Gastrocnemius medialis (tissue), 4 donors: ENCODE measurements at places on chromosomes 16 and 17. TPM values are rescaled to one million over a fixed set of nuclear protein-coding genes. Genes with fewer than 3 reads are reported as not detected.

- no peaks in the 10 kb centered on the region for H3K27me3 ChIP-seq
- H3K4me3 ChIP-seq, result no peak within 1 kb of the TSS
- H3K4me1 ChIP-seq, result no peaks in the 10 kb centered on the region
- H3K36me3 ChIP-seq, result no peaks in the 10 kb centered on the region
- no peak for DNase-seq
These were observed at the start of gene GP2 for GRCh38 chr16:20327444-20328041. GP2 (minus strand) TSS chr16:20327513; CDS start chr16:20326431, 1,082 bp downstream.

Gene IKZF3
- 0.07 TPM for total RNA-seq

GRCh38 chr16:69323415-69323814 lies 7.0 kb downstream of the PDF start:
- peaks cover 49% of the 10 kb centered on the region for H3K4me1 ChIP-seq
- DNase-seq, result no peak

- no peak overlapping the region for H3K4me3 ChIP-seq
- DNase-seq, result peak; percentile 19
- no peak overlapping the region for H3K27ac ChIP-seq
- no peaks in the 10 kb centered on the region for H3K36me3 ChIP-seq
- H3K4me1 ChIP-seq, result no peaks in the 10 kb centered on the region
- H3K27me3 ChIP-seq, result peaks cover 19% of the 10 kb centered on the region
These were observed 21.3 kb downstream of the SRCIN1 start for GRCh38 chr17:38584350-38584925.

GRCh38 chr17:33387406-33387805 lies 94.3 kb upstream of the ASIC2 start:
- H3K4me1 ChIP-seq, result no peaks in the 10 kb centered on the region
- no peaks in the 10 kb centered on the region for H3K27me3 ChIP-seq
- H3K36me3 ChIP-seq, result no peaks in the 10 kb centered on the region
- H3K4me3 ChIP-seq, result no peak overlapping the region
- no peak overlapping the region for H3K27ac ChIP-seq

DNA sequence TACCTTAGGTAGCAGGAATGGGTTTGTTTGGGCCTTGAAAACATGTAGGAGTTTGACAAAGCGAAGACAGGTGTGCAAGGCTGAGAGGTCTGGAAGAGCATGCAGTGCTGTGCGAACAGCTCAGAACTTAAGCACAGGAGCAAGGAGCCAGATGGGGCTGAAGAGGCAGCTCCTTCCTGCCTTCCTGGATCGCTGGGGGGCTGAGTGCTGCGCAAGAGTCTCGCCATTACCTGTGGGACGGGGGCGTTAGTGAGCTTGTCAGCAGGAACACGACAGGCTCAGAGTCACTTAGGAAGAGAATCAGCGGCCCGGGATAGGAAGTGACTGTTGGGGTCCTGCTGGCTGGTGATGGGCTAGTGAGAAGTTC lies 464 bp upstream of the MRM1 start:
- no peak for DNase-seq
- peaks cover 12% of the 10 kb centered on the region for H3K4me1 ChIP-seq
- H3K36me3 ChIP-seq, result no peaks in the 10 kb centered on the region
- peak overlapping the region; percentile 76 for H3K27ac ChIP-seq

DNA sequence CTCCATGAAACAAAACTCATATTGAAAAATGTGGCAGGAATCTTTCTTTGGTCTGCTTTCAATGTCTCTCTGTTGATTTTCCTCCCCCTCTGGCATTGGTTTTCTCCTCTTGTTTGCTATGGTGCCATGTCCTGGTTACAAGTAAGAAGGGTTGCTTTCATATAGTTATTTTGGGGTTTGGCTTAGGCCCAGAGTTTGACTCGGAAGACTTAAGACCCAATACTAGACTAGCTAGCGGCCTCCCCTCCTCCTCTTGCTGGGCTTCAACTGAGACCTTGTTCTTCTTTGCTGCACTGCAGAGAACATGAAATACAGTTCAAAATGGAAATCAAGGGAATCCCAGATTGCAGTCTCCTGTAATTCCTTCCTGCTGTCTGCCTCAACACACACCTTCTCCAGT lies 30.0 kb upstream of the CLEC18A start:
- H3K27ac ChIP-seq, result no peak overlapping the region
- no peaks in the 10 kb centered on the region for H3K36me3 ChIP-seq
- no peak overlapping the region for H3K4me3 ChIP-seq
- H3K27me3 ChIP-seq, result no peaks in the 10 kb centered on the region
- peaks cover 18% of the 10 kb centered on the region for H3K4me1 ChIP-seq

DNA sequence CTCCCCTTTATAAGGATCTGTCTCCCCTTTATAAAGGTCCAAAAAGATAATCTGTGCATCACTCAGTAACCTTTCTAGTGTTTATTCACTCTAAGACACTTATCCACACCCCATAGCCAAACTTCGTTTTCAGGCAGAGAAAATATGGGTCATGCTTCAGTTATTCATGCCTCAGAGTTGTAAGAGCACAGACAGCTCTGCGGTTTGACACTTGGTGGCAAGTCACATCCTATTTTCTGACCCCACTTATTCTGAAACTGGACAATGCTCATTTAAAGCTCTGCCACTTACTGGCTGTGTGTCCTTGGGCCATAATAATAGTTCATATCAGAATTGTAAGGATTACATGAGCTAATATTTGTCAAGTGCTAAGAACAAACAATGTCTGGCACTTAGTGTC lies 2.0 kb upstream of the KRTAP2-1 start:
- no peak overlapping the region for H3K4me3 ChIP-seq
- peaks cover 9% of the 10 kb centered on the region for H3K27me3 ChIP-seq
- H3K36me3 ChIP-seq, result no peaks in the 10 kb centered on the region
- no peak overlapping the region for H3K27ac ChIP-seq
- DNase-seq, result no peak

DNA sequence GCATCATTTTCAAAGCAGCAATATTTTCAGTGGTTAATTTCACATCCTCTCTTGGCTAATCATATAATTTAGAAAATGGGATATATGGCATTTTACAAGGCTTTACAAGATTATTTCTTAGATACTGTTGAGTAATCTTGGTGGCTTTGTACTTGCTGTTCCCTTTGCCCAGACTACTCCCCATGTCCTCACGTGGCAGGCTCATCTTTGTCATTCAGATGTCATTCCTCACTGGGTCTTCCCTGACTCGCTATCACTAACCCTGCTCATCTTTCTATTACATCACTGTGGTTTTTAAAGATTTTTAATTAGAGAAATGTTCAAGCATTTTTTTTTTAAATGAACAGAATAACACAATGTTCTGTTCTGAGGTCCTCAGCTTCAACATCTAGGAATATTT lies 240.0 kb upstream of the IRX5 start:
- no peak overlapping the region for H3K4me3 ChIP-seq
- H3K27me3 ChIP-seq, result no peaks in the 10 kb centered on the region
- H3K27ac ChIP-seq, result no peak overlapping the region
- no peak for DNase-seq
- H3K4me1 ChIP-seq, result no peaks in the 10 kb centered on the region

Gene RPAIN
- total RNA-seq, result 60.1 TPM

Gene ABCC11
- not detected for total RNA-seq

- H3K4me3 ChIP-seq, result peak overlapping the region; percentile 40
- no peaks in the 10 kb centered on the region for H3K36me3 ChIP-seq
- no peaks in the 10 kb centered on the region for H3K27me3 ChIP-seq
- DNase-seq, result no peak
- peak overlapping the region; percentile 99 for H3K27ac ChIP-seq
These were observed 10.5 kb downstream of the HEXIM2 start for GRCh38 chr17:45172232-45172540.

DNA sequence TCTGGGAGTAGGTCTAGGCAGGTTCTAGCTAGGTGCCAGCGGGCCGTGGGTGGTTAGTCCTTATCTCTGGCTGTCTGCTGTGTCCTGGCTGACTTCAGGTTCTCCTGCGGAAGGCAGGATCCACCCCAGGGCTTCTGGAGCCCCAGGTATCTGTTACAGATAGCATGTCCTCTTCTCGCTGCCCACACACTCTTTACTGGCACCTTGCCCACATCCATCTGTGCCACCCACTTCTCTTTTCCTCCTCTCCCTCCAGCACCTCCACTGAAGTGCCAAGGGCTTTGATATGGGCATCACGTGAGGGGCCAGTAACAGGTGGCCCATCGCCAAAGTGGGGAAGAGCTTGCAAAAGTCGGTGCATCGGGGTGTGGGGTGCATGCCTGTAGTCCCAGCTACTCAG lies 4.6 kb upstream of the MPP2 start:
- DNase-seq, result no peak
- H3K4me3 ChIP-seq, result no peak overlapping the region
- peaks cover 13% of the 10 kb centered on the region for H3K27me3 ChIP-seq
- no peak overlapping the region for H3K27ac ChIP-seq
